ENCODE measurements at places on chromosomes 6 and 20.

- DNase-seq: no peak
Observed at GRCh38 chr6:155261111-155261900, 2.5 kb upstream of the CLDN20 start.

DNA sequence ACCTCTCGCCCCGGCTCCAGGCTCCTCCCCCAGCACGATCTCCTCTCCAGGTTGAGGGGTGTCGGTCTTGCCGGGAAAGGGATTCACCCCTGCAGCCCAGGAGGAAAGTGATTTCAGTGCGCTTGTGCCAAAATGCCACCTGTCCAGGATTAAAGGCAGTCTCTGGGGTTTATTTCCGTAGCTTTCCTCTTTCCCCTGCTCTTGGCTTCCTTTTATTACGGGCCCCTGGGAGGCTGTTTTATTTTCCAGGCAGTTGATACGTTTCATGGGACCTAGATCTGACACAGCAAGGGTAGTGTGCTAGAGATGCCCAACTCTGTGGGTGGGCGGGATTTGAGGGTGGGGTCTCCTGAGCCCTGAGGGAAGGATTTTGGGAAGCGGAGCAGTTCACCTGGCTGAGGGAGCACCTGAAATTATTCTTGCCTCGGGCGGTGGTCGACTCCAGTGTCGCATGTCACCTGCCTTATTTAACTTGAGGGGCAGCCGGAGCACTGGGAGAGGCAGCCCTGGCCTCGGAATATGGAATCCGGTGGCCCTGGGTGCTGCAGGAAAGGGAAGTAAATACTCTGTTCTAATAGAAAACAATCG lies 9.5 kb upstream of the NKX2-2 start:
- DNase-seq: no peak

DNA sequence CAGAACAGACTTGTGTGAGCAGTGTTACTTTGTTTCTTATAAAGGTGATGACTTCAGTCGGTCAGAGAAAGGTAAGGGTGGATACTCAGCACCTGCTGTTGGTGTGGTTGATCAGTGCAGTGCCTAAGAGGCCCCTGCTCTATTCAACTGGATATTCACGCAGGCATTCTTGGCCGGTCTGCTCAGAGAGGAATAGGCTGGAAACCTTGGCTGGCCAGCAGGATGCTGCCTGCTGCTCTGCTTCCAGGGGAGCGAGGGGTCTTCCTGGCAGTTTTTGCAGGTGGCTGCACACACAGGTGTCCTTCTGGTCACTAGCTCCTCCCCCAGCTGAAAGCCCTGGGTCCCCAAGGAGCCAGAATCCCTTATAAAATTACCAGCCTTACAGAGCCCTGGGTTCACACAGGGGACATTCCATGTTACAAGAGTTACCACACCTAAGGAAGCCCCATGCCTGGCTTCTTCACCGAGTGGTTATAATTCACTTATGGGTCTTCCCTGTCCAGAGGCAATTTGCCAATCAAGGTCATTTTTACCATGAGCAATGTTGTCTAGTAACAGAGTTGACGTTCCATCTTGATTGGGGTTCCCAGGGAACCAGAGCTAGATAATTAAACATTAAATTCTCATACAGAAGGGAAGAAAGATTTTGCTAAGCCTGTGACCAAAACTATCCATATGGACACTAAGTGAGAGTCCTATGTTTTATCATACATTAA lies 16.4 kb downstream of the SYNJ2 start:
- no peak for DNase-seq

GRCh38 chr6:56357616-56358373 lies 110.4 kb upstream of the COL21A1 start:
- DNase-seq: no peak

DNA sequence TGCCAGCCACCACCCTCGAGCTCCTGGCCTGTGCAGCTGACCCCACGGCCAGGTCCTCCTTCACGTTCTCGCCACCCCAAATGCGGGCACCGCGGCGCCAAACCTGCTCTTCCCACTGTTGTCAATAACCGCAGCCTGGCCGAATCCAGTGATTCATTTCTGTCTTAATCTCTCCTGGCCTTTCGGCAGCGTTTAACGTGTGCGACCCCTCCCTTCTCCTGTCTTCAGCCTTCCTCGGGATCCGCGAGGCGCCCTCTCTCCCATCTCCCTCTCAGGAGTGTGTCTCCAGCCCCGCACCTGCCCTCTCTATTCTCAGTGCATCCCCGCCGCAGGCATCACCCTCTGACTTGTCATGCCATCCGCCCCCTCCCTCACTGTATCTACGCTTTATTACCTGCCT lies 91.4 kb downstream of the THBS2 start:
- no peak for DNase-seq

- DNase-seq: no peak
Observed at GRCh38 chr6:153104220-153104619, 26.9 kb downstream of the RGS17 start.

DNA sequence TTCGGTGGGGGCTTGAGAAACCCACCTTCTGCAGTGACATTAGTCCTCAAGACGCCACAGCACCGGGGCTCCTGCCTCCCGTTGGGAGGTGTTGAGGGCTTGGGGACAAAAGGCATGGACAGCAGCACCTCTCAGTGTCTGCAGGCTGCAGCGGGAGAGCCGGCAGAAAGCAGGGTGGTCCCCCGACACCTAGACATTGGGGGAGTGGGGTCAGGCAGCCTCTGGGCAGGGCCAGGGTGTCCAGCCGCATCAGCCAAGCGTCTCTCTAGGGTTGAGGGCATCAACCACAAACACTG lies 264.7 kb downstream of the TAF4 start:
- no peak for DNase-seq

DNA sequence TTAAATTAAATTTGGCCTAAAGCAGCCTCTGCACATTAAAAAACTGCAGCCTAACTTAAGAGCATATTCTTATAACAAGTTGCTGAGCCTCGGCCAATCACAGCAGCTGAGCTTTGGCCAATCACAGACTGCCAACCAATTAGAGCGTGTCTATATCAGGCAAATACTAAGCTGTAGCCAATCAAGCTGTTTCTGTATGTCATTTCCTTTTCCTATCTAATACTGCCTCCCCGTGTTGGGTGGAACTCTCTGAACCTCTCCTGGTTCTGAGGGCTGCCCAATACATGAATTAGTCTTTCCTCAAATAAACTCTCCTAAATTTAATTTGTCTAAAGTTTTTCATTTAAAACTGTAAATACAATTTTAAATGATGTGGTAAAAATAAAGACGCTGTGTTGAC lies 3.9 kb upstream of the TMEM244 start:
- no peak for DNase-seq

GRCh38 chr6:4858194-4859015 lies 82.2 kb downstream of the CDYL start:
- no peak for DNase-seq

DNA sequence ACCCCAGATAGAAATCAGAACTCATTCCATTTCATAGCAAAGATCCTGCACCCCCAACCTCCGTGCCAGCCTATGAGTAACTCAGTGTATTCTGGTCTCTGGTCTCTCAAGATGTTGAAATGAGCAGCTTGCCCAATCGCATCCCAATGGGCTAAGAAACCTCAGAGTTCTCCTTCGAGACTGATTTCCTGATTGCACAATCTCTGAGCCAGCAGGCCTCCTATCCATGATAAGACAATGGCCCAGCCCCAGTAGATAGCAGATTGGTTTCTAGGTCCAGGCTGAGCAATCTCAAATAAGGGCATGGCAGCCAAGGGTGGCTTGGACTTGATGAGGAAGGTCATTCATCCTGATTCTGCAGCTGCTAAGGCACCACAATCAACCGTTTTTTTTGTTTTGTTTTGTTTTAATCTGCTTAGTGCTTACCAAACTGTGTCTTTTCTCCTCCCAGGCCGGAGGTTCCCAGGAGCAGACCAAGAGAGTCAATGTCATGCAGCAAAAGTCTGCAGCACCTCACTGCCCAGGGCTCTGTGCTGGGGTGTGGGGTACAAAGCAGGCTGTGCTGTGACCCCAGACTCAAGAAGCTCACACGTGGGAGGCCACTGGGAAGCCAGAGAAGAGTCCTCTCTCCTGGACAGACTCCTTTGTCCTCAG lies 125.1 kb upstream of the NXT1 start:
- DNase-seq: no peak

GRCh38 chr6:10384610-10385523 lies 30.0 kb downstream of the TFAP2A start:
- no peak for DNase-seq

GRCh38 chr6:101018157-101018556 lies 137.0 kb upstream of the ASCC3 start:
- no peak for DNase-seq

DNA sequence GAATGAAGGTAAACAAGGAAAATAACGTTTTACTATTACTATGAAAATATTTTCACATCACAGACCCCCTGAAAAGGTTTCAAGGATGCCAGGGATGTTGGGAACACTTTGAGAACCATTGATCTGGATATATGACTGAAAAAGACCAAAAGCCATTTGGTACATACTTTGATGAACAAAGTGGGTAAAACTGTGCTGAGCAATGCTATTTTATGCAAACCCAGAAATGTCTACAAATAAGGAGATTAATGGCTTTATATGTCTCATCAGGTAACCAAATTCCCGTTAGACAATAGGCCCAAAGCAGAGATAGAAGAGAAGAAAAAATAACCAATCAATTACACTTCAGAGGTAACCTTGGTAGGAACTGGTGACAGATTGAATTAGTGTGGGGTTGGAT lies 101.4 kb upstream of the CNKSR3 start:
- DNase-seq: no peak

- DNase-seq: no peak
Observed at GRCh38 chr6:24831771-24832716, 33.3 kb upstream of the ARMH2 start.

DNA sequence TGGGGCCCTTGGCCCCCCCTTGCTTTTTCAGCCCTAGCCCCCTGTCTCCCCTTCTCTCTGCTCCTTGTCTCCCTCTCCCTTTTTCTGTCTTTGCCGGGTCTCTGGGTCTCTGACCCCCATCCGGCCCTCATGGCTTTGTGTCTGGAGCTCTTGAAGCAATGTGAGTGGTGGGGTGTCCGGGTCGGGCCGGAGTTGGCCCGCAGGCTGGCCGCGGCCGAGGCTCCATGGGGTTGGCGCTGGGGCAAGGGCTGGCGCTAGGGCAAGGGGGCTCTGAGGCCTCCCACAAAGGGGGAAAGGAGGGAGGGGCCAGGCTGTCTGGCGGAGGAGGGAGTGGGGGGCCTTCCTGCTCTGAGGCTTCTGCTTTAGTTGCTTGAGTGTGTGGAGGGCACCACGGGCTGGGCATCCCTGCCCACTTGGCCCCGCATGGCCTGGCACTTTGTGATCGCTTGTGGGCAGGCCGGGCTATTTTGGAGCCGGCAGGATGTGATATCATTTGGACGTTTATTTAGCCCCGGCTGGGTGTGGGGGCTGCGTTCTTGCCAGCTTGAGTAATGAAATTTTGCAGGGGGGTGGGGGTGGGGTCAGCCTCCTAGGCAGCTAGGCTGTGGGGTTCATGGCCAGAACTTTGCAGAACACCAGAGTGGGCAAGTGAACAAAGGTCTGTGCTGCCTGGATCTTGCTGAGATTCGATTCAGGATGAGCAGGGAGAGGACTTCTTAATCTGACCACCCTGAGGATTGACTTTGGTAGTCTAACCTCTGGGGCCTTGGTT lies 78.7 kb upstream of the MYL9 start:
- no peak for DNase-seq

- no peak for DNase-seq
Observed at GRCh38 chr6:157536223-157536545, 155.2 kb downstream of the ZDHHC14 start.

GRCh38 chr6:137866200-137866913 lies 702 bp upstream of the TNFAIP3 start:
- DNase-seq: no peak

DNA sequence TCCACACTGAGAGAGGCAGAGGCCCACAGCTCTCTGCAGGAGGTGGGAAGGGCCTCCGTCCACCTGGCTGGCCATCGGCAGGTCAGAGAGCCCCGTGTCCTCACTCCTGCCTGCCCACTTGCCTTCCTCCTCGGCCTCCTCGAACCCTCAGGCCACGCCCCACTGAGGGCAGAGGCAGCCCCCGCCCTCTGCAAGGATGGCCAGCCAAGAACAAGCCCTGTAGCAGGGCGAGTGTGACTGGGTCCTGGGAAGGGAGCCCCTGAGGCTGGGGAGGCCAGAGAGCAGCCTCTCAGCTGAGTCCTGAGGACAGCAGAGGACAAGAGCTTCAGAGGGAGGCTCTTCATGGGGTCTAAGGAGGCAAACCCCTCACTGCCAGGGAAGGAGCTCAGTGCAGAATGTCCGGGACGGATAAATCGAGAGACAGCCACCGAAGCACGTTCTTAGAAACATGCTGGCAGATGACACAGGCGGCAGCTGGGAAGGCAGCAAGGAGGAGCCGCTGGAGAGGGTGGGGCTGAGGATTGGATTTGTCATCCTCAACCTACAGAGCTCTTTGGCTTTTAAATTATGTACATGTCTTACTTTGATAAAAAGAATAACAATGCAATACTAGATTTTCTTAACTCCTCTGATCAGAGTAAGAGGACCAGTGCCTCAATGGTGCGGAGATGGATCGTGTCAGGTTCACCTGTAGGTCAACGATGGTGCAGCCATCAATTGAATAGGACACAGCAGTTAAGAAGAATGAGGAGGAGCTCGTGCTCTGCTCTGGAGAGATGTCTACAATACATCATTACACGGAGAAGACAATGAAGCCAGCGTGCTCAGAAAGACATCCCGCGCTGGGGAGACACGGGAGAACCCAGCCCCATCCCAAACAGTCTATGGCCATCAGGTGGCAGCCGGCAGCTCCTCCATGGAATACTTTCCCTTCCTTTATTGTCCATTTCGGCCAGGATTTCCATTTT lies 53.0 kb downstream of the GNAS-AS1 start:
- no peak for DNase-seq

- no peak for DNase-seq
Observed at GRCh38 chr6:140002396-140003022, 628.1 kb upstream of the CITED2 start.

GRCh38 chr6:120938164-120938875 lies 396.0 kb downstream of the TBC1D32 start:
- no peak for DNase-seq

GRCh38 chr20:33589059-33589458 lies 73.1 kb upstream of the C20orf144 start:
- DNase-seq: no peak

DNA sequence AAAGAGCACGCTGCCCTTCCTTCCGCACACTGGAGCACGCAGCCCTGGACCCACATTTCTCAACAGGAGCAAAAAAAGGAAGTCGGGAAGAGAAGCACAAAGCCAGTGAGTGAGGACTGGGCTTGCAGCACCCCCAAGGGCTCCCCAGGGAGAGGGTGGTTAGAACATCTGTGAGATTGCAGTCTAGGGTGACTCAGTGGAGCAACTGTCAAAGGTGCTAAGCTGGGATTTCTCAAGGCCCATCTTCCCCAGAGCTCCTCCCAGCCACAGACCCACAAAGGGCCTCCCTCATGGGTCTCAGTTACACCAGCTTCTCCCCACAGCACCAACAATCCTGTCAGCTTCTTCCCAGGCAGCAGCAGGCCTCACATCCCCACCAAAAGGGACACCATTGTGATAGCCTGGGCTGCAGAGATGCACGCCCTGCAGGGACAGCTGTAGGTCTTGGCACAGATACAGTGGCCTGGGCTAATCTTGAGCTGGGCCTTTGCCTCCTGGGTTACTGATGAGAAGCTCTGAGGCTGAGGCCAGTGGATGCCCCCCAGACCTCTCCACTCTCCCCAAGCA lies 39.6 kb upstream of the CD93 start:
- no peak for DNase-seq

GRCh38 chr6:121436960-121437850 lies 1.8 kb downstream of the GJA1 start:
- no peak for DNase-seq

GRCh38 chr6:7649037-7649810 lies 59.2 kb downstream of the SNRNP48 start:
- DNase-seq: no peak
